ENCODE measurements at places on chromosomes 12 and 14.

- no peak for DNase-seq
Observed at GRCh38 chr14:32606301-32606700, 277.2 kb downstream of the AKAP6 start.

DNA sequence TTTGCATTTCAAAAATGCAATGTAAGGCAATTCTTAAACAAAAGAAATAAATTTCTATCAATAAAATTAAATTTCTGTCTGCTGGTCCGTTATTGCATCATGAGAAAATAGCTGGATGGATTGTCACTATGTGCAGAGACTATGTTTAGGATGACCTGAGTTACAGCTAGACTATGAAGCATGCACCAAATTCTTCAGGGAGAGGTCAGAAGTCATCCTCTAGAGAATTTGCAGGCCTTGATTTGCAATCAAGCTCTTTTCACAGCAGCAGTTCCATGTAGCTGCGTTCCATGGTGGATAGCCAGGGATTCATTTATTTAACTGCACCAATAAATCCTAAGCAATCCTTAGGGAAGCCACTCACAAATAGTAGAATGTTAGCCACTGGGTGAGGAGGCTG lies 253.7 kb downstream of the MSRB3 start:
- no peak for DNase-seq

- DNase-seq = no peak
Observed at GRCh38 chr12:30251546-30251945, 444.1 kb downstream of the IPO8 start.

DNA sequence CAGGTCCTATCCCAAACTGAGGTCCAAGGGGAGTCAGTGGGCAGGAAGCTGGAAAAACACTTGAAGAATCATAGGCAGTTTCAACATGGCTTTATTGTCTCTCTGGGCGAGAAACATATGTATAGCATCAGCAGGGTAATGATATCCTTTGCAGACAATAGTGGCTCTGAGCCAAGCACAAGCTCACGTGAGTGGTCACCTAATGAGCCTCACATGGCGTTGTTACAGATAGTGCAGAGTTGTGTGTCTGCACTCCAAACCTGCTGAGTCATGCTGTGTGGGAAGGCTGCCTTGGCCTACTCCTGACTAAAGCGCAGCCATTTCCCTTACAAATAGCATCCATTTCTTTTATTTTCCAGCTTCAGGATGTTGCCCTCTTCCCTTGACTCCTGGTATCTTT lies 105.2 kb upstream of the SYT1 start:
- DNase-seq = no peak

GRCh38 chr12:108519558-108519957 lies 4.5 kb downstream of the FICD start:
- no peak for DNase-seq

DNA sequence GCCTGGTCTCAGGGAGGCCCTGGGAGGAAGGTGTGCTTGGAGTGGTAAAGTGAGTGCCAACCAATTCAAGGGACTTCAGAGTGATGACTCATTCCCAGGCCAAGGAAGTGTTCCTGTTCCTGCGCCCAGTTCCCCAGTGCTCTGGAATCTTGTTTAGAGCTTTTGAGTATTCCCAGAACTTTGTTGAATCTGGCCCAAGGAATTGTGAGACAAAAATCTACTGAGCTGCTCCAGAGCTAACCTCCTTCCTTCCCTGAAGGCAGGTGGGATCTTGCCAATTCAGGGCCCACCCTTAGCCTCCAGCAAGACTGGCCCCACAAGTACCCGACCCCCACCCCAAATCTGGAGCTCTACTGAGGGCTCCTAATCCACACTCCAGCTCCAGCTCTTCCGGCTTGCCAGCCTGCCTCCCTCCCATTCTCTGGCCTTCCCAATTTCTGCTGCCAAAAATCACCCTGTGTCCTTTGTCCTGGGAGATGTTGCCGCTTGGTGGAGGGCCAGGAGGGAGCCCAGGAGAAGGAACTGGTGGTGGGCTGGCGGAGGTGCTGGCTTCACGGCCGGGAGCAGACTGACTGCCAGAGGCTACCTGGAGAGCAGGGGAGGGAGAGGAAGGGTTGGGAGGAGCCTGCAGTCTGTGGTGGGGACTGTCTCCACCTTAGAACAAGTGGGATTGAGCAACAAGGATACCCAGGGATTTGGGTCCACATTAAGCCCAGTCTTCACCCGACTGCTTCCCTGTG lies 2.0 kb upstream of the ATN1 start:
- DNase-seq = no peak

DNA sequence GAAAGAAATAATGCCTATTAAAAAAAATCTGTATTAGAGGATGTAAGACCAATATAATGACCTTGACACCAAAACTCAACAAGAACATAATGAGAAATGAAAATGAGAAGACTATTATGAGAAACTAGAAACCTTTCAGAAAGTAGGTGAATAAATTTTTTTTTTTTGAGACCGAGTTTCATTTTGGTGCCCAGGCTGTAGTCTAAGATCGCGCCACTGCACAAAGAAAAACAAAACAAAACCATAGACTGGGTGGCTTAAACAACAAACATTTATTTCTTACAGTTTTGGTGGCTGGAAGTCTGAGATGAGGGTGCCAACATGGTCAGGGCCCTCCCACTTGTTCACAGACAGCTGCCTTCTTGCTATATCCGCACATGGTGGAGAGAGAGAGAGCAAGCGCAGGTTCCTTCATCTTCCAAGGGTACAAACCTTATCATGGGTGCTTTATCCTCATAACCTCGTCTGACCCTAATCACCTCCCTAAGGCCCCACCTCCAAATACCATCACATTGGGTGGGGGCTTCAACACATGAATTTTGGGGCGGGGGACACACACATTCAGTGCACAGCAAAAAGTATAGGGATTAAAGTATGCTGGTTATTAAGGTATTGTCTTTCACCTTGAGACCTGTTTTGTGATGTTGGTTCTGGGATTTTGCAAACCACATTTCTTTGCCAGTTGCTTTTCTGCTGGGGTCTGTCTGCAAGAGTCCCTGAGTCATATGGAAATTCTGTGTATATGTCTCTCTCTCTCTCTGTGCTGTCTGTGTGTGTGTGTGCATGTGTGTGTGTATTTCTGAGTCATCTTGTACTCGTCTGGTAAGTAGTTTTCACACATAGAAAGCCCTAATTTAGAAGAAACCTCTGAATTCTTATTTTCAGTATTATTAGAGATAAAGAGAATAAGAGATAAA lies 26.2 kb downstream of the ZCRB1 start:
- DNase-seq = peak; percentile 77

DNA sequence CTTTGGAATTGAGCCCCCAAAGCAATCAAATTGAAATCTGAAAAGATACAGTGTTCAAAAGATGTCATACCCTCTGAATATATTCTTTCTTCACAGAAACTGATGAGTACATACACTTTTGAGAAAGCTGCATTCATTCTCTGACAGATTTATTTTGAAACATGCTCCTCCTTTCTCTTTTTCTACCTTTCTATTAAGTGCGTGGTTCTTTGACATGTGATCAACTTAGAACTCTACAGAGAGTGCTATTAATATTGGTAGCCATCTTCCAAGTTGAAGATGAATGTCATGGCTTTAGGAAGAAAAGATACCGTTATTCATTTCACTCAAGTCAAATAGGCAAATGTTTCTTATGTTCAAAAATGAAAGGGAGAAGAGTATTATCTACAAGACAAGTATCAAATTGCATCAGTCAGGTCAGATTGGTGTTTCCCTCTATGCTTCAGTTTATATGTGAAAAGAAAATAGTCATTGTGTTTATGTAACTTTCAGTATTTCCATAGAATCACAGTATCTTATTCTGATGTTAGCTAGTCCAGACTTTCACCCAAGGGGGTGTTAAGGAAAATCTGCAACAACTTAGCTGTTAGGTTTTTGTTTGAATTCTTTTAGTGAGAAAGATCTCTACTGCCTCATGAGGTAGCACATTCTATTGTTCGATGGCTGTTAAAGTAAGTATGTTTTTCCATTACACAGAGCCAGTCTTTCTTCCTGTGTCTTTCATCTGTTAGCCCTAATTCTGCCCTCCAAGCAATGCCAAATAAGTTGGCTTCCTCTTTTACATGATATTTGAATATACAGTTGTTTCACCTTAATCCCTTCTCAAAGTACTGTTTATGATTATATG lies 55.4 kb upstream of the GARIN2 start:
- DNase-seq = no peak

DNA sequence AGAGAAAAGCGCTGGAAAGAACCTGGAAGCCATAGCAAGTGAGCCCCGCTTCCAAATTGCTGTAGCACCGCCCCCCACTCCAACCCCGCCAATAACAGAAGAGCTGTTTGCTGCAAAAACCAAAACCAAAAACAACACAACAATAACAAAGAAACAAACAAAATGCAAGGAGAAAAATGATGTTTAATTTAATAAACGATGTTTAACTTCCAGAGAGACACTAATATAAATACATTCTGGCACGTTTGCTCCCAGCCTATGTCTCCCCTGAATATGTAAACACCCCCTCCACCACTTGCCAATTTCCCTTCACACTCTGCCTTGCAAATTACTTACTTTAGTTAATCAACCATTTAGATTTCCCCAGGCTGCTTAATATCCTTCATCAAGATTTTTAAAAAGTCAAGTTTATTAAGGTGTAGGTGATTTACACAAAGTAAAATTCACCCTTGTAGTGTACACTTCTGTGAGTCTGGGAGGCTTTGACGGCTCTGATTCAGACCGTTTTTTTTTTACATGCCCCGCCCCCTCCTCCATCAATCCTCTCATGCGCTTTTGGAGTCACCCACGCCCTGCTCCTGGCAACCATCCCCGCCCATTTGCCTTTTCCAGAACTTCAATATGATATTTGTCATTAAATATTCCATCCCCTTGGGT lies 482 bp upstream of the IFI27L2 start:
- peak; percentile 24 for DNase-seq

- DNase-seq = no peak
Observed at GRCh38 chr12:93039062-93039461, 110.0 kb upstream of the EEA1 start.

GRCh38 chr14:43786066-43786762 lies 720.9 kb downstream of the FSCB start:
- no peak for DNase-seq

DNA sequence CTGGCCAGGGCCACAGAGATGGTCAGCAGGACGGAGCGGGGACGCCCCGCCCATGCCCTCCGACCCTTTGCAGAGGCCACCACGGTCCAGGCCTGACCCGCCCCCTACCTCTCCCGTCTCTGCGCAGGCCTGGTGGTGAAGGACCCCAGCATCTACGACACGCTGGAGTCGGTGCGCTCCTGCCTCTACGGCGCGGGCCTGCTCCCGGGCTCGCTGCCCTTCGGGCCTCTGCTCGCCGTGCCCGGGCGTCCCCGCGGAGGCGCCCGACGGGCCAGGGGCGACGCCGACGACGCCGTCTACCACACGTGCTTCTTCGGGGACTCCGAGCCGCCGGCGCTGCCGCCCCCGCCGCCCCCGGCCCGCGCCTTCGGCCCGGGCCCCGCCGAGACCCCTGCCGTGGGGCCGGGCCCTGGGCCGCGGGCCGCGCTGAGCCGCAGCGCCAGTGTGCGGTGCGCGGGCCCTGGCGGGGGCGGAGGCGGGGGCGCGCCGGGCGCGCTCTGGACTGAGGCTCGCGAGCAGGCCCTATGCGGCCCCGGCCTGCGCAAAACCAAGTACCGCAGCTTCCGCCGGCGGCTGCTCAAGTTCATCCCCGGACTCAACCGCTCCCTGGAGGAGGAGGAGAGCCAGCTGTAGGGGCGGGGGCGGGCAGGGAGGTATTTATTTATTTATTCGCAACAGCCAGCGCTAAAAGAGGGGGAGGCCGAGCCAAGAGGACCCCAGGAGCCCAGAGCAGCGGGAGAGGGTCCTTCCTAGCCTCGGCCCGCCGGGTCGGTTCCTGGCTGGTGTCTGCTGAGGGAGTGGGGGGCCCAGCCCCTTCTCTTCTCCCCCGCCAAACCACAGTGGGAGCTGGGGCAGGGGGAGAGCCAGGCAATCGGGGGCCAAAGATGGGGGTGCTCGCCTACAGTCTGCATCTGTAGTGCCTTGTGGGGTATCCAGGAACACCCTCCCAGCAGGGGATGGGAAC lies 8.1 kb downstream of the TAMALIN start:
- DNase-seq = no peak

GRCh38 chr14:88422047-88422446 lies 36.6 kb downstream of the SPATA7 start:
- no peak for DNase-seq

GRCh38 chr12:25976289-25976688 lies 17.8 kb downstream of the RASSF8 start:
- DNase-seq = no peak

GRCh38 chr12:13387101-13387500 lies 190.6 kb downstream of the EMP1 start:
- DNase-seq = no peak

DNA sequence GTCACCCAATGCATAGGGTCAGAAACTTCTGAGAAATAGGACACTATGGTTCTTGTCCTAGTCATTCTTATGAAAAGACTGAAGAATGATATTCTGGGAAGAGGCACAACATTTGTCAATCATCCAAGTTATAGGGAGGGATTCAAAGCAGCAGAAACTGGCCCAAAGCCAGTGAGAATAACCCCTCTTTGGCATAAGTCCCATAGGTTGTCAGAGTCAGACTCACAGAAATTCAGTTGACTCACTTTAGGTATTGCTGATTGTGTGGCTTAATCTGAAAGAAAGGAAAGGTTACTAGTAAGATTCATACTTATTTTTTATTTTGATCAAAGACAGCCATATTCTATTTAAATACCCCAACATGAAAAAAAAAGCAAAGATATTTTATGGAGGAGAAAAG lies 151.0 kb downstream of the SRGAP1 start:
- DNase-seq = no peak

DNA sequence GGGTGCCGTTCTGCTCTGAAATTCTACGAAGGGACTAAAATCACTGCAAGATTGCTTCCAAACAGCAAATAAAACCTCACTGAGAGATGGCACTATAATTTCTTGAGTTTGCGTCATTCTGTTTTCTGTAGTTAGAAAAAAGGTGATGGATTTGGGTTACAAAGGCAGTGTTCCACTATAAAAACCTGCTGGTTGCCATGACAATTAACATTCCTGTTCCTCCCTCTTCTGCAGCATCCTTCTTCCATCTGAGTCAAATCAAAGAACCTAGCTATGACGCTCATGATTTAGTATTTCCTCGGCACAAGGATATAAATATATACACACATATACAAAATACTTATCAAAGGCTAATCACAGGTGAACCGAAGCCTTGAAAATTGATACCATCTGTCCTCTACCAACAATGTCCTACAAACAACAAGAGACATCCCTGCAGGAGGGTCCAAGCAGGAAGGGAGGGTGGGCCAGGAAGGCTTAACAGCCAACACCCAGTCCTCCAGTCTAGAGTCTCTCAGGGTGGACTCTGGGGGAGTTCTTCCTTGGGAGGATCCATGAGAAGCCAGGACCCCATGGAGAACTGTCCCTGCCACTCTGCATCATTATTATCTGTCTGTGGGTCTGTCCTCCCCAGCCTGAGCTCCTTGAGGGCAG lies 21.4 kb downstream of the TMCC3 start:
- no peak for DNase-seq

- DNase-seq = no peak
Observed at GRCh38 chr12:121575952-121576625, 4.7 kb downstream of the KDM2B start.

DNA sequence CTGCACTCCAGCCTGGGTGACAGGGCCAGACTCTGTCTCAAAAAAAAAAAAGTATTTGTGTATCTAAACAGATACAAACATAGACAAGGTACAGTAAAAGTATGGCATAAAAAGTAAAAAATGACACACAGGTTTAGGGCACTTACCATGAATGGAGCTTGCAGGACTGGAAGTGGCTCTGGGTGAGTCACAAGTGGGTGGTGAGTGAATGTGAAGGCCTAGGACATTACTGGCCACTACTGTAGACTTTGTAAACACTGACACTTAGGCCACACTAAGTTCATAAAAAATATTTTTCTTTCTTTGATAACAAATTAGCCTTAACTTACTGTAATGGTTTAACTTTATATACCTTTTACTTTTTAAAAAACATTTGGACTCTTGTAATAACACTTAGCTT lies 38.0 kb upstream of the EIF5 start:
- no peak for DNase-seq
